CD4-positive, CD25-positive, alpha-beta regulatory T cell (primary cell): ENCODE measurements at places on chromosomes 13 and 19. TPM values are rescaled to one million over a fixed set of nuclear protein-coding genes. Genes with fewer than 3 reads are reported as not detected.

DNA sequence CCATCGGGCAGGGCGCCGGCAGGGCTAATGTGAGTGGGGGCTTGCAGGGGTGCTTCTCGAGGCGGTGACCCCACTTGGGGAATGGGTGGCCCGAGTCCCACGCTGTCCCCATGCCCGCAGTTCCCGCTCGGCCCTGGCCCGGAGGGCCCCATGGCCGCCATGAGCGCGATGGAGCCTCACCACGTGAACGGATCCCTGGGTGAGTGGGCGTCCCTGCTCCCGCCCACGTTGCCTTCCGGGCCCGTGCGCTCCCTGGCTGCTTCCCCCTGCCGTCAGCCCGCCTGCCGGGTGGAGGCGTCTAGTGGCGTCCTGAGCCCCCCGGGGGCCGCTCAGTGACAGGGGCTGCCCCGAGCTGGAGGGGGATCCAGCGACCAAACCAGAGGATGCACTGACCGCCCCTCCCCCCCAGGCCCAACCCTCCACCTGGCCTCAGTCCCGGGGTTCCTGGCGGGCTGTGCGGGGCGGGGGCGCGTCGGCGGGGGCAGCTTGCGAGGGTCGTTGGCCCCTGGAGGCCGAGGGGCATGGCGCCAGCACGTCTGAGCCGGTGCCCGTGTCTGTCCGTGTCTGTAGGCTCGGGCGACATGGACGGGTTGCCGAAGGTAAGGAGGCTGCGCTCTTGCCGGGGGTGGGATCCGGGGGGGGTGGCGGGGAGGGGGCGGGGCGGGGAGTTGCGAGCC lies 4.8 kb downstream of the ISYNA1 start:
- DNase-seq: no peak

DNA sequence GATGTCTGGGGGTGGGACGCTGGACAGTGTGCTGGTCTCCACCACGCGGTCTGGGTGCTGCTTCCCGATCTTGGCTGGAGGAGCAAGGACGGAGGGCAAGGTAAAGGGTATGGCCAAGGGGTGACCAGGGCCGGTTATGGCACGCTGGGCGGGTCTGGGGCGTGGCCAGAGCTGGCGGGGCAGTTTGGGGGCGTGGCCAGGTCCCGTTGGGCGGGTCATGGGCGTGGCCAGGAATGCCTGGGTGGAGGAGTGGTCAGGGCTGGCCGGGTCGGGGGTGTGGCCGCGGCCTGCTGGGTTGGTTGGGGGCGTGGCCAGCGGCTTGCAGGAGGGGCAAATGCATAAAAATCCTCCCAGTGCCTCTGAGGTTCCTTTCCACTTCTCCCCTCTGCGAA lies 19.2 kb downstream of the GPX4 start:
- no peak for DNase-seq

DNA sequence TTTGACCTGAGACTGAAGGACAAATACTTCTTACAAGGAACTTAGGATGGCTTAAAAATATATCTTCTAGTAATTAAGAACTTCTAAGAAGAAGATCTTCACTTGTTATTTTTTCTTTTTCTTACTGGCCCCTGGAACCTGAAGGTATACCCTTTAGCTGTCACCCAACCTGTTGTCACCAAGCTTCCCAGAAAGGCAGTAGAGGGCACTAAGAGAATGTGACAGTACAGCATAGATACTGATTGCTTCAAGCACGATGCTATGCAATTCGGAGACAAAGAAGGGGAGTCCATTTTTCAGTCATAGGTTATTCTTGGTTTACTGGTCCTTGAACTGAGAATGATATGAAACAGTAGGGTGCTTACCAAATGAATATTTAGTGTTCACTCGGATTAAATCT lies 208.3 kb upstream of the PCDH9 start:
- DNase-seq: no peak

GRCh38 chr13:104473936-104474335 lies 1407.7 kb upstream of the SLC10A2 start:
- DNase-seq: no peak

DNA sequence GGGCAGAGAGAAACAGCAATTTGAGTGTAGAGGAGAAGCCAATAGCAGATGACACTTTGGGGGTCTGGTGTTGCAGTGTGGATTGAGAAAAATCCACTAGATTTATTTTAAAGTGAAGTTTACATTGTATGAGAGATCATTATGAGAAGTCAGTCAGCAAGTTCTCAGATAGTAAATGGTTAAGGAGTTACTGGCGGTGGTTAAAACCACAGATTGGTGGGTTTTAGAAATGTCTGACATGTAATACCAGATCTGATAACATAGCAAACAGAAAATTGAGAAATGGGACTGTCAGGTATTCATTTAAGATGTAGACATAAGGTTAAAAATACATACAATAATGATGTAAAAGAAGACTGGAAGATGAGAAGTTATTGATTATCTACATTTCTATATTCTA lies 7.2 kb downstream of the ABHD13 start:
- DNase-seq: peak; percentile 19

DNA sequence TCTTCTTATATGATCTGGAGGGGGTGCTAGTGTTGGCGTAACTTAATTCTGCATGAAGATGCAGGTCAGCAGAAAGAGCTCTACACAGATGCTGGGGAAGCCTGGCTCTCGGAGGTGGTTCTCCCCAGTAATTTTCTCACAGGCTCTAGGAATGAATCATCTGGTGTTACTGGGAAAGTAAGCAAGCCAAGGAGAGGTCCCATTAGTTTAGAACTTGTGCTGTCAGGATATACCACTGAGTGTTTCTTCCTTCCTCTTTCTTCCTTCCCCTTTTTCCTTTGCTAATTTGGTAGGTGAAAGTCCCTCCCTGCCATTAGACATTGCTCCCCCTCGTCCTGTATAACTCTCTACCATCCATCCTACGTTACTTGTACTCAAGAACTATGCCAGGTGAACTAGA lies 68.3 kb downstream of the ATP8A2 start:
- no peak for DNase-seq

DNA sequence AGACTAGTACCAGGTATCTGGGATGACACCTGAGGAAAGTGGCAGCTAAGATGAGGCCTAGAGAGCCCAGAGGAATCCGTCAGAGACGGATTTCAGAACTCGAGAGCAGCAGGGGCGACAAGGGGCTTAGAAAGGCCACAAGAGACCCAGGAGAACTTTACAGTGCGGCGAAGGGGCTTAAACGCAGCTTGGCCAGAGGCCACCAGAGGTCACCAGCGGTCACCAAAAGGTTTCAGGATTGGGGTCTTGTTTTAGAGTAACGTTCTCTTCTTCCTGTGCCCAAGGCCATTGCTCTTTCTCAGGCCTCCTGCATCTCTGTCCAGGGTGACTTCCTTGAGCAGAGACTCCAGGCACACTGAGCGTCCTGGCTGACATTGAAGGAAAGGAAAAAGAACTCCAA lies 2.2 kb downstream of the ZSCAN22 start:
- no peak for DNase-seq

GRCh38 chr13:95020298-95020987 lies 280.8 kb downstream of the ABCC4 start:
- DNase-seq: no peak

GRCh38 chr13:31827707-31828106 lies 88.4 kb downstream of the RXFP2 start:
- DNase-seq: no peak

DNA sequence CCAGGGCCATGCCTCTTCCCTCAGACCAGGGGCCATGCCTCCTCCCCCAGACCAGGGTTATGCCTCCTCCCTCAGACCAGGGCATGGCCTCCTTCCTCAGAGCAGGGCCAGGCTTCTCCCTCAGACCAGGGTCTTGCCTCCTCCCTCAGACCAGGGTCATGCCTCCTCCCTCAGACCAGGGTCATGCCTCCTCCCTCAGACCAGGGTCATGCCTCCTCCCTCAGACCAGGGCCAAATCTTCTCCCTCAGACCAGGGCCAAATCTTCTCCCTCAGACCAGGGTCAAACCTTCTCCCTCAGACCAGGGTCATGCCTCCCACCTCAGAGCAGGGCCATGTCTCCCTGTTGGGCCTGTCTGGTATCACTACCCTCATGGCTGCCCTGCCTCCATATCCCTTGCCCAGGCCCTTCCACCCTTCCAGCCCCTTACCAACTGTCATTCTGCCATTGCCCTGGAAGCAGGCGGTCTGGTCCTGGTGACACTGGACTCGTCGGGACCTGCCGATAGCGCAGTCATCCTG lies 4.2 kb downstream of the LYPD5 start:
- no peak for DNase-seq

GRCh38 chr19:18157465-18158063 lies 4.6 kb downstream of the PIK3R2 start:
- DNase-seq: no peak

- DNase-seq: no peak
These were observed 24.2 kb downstream of the CERS4 start for GRCh38 chr19:8233370-8233769.

DNA sequence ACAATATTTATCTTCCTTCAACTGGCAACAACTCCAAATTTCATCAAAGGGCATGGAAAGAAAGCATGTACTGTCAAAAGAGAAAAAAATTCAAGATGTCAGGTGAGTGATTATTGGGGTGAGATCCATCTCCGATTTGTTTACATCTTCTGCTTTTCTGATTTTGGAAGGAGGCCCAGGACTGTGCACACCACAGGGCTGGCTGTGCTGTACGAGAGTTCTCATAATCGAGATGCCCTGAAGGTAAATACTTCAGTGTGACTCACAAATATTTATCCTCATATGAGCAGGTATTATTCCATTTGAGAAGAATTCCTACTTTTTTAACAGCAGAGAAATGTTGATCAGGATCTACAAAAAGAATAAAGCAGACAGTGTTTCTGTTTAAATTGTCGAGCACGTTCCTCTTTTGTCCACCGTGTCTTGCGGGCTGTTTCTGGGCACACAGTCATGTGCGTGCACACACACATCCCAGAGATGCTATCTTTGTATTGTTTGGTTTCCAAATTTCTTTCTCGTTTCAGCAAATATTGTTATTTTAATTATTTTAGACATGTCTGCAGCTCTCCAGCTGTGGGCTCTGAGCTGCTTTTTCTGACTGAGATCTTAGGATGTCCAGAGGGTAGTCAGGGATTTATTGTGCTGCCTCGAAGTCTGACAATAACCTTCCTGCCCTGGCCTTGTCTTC lies 103.8 kb downstream of the KL start:
- no peak for DNase-seq

- no peak for DNase-seq
These were observed 541.0 kb downstream of the PCDH9 start for GRCh38 chr13:66689037-66689619.

GRCh38 chr13:49240017-49240416 lies 7.7 kb upstream of the CDADC1 start:
- peak; percentile 41 for DNase-seq

The FCAR gene
- total RNA-seq: not detected

The CYP4F2 gene
- not detected for total RNA-seq

The GNA15 gene
- total RNA-seq: 43.0 TPM

The ZNF414 gene
- 35.1 TPM for total RNA-seq

The ZNF135 gene
- 0.39 TPM for total RNA-seq
